ENCODE measurements at places on chromosomes 16 and 17.
A peak's percentile ranks its signal among the peaks of the same experiment; 100 is the strongest.

- DNase-seq: no peak
These were observed 62.3 kb downstream of the VPS53 start for GRCh38 chr17:652314-652713.

GRCh38 chr17:55219459-55219858 is 45.3 kb upstream of the HLF start:
- no peak for DNase-seq

GRCh38 chr16:57694725-57695679 is at the start of gene DRC7:
DRC7 (plus strand) TSS chr16:57694806; CDS start chr16:57697950, 3,144 bp downstream.
- peak; percentile 20 for DNase-seq

GRCh38 chr17:68740555-68741447 is 139.6 kb upstream of the FAM20A start:
- DNase-seq: no peak

DNA sequence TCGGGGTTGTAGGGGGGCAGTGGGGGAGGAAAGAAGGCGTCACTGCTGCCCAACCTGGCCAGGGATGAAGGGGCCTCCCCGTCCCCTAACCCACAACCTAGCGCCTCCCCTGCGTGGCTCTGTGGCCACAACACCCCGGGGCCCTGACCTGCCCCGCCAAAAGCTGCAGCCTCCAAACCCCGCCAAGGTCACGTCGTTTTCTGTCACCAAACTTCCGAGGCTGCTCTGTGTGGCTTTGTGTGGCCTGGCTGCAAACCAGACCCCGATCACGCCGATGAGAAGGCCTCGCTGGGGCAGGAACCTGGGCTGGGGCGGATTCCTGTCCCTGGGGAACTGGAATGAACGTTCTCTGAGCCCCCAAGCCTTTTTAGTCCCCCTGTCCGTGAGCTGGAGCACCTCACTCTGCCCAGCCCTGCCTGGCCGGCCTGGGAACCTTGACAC is 30.5 kb upstream of the CIBAR2 start:
- DNase-seq: no peak
